CD4-positive, alpha-beta T cell treated with Interleukin-2 at 100 ng/mL for 4 hours (primary cell): ENCODE measurements at places on chromosomes 2 and 18.
A peak's percentile ranks its signal among the peaks of the same experiment; 100 is the strongest.

DNA sequence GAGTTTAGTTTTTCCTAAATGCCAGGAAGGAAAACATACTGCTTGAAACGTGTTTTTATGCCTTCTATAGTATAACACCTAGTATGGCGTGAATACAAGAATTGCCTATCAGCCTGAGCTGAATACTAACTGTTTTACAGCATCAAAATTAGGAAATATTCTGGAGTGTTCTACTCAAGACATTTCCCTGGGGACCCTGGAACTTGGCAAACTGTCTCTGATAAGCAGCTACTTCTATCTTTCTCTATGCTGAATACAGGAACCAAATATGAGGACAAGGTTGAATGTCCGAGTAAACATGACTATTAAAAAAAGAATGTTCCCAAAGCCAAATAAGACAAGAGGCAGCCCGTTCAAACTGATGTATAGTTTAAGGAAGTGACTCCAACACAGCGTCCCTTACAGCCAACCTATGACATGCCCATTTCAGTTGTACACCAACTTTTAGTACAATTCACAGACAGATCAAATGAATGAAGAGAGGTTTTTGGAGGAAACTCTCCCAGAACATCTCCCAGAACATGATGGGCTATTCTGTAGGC, 951.3 kb upstream of the ACVR2A start:
- DNase-seq = no peak

- peak; percentile 65 for DNase-seq
These were observed 149.2 kb downstream of the FAM210A start for GRCh38 chr18:13577091-13577697.

- DNase-seq = peak; percentile 55
These were observed 8.5 kb downstream of the RAB17 start for GRCh38 chr2:237581751-237582746.

GRCh38 chr18:24543795-24544498, 83.5 kb downstream of the HRH4 start:
- DNase-seq = no peak

GRCh38 chr2:219496247-219496824, 2.4 kb upstream of the GMPPA start:
- no peak for DNase-seq

GRCh38 chr2:44479127-44479887, 117.6 kb downstream of the CAMKMT start:
- peak; percentile 75 for DNase-seq

GRCh38 chr2:215420471-215420935, 15.4 kb downstream of the FN1 start:
- DNase-seq = no peak

DNA sequence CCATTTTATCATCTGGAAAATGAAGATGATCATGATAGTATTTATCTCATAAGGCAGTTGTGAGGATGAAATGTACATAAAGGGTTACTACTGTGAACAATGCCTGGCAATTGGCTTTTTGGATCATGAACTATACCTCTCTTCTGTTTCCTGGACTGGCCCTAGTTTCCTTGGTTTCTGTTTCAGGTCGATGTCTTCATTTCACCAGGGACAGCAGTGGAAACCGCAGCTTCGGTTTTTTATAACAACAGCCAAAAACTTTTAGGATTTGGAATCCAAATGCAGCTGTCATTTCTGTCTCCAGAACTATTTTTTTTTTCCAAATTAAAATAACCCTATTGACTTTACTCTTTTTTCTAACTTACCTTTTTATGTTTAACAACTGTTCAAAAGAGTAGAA, 425.1 kb downstream of the RND3 start:
- no peak for DNase-seq

DNA sequence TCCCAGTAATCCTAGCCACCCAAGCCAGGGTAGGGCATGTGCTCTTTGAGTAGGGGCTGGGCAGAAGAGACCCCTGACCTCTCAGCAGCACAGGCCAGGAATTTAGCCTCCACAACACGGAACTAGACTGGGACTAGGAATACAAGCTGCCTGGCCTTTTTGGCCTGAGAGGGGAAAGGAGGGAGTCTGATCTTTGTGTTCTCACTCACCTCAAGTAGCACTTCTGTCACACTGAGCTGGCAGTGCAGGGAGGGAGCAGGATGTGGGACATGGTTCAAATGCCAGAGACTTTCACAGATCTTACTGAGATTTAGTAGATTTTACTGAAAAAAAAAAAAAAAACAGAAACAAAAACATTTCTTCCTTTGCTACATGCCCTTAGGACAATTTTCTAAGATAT, 395.2 kb downstream of the CMPK2 start:
- DNase-seq = no peak

- DNase-seq = no peak
These were observed 14.2 kb downstream of the INPP1 start for GRCh38 chr2:190357600-190357999.

GRCh38 chr2:111912547-111912946, 14.1 kb downstream of the MERTK start:
- DNase-seq = no peak

GRCh38 chr18:33616556-33616955, 38.5 kb downstream of the ASXL3 start:
- no peak for DNase-seq
